ENCODE measurements at places on chromosomes 3 and 15.

GRCh38 chr15:48493763-48494225 lies 151.7 kb downstream of the FBN1 start:
- no peak for DNase-seq

DNA sequence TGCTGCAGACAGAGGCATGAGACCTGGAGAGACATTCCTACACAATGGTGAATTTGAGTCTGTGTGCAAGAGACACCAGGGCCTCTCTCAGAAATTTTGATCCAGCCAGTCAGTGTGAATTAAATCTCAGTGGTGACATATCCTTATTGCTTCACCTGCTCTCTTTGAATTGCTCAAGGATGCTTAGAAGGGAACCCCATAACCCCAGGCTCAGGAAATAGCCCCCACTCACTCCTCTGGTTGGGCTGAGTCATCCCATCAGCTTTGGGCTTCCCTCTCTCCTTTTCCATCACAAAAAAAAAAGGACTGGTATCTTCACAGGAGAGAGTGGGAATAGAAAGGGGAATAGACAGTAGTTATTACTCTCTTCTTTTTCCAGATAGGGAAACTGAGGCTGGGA lies 33.0 kb upstream of the LARS2 start:
- DNase-seq, result no peak

DNA sequence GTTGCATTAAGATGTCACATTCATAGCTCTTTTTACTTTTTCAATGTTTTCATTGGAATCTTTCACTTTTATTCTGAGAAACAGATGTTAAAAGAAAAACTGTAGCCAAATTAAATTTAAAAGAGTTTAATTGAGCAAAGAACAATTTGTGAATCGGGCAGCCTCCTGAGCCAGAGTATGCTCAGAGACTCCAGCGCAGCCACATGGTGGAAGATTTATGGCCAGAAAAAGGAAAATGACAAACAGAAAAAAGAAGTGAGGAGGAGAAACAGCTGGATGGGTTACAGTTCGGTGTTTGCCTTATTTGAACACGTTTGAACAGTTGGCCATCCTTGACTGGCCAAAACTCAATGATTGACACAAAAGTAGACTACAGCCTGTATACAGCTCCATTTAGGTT lies 33.8 kb upstream of the RAB11A start:
- DNase-seq, result no peak

GRCh38 chr3:95797081-95797480 lies 1017.3 kb upstream of the EPHA6 start:
- DNase-seq, result no peak

GRCh38 chr3:177602601-177603147 lies 405.4 kb upstream of the TBL1XR1 start:
- no peak for DNase-seq

DNA sequence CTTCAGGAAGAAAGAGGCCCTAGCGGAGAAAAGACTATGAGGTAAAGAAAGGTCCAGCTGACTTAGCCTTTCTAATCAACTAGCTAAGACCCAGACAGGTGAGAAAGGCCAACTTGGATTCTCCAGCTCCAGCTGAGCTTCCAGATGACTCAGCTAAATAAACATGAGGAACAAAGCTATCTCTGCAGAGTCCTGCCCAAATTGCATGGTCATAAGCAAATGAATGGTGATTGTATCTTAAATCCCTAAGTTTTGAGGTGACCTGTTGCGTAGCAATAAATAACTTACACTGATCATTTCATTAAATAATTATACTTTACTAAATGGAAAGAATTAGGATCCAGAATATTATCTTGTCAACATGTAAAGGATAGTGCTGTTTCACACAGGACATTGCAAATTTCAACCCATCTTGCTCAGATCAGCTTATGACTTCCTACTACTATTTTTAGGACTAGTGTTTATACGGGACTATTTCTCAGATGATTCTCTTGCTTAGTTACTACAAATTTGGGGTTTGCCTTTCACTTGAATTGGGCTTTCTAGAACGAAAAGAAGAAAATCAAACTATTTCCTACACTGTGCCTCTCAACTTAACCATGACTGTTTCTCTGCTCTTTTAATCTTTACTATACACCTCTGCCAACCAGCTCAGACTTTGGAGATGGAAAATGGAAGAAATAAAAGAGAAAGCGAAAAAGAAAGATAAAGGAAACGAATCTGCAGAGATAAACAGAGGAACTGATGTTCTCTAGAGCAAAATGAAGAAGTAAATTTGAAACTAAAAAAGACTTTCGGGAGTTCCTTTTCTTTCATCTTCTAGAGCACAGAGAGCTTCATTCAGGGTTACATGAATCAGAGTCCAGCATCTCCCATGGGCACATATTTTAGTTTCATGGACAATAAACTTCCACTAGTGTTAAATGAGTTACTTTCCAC lies 6.6 kb upstream of the ADGRG7 start:
- DNase-seq, result peak; percentile 15

All from fibroblast of mammary gland (primary cell).